Muscle of back (tissue), 13 donors: ENCODE measurements at places on chromosomes 6 and 20. TPM values are rescaled to one million over a fixed set of nuclear protein-coding genes. Genes with fewer than 3 reads are reported as not detected.

- no peak for DNase-seq
These were observed 205.8 kb downstream of the OR2B2 start for GRCh38 chr6:27706431-27706830.

DNA sequence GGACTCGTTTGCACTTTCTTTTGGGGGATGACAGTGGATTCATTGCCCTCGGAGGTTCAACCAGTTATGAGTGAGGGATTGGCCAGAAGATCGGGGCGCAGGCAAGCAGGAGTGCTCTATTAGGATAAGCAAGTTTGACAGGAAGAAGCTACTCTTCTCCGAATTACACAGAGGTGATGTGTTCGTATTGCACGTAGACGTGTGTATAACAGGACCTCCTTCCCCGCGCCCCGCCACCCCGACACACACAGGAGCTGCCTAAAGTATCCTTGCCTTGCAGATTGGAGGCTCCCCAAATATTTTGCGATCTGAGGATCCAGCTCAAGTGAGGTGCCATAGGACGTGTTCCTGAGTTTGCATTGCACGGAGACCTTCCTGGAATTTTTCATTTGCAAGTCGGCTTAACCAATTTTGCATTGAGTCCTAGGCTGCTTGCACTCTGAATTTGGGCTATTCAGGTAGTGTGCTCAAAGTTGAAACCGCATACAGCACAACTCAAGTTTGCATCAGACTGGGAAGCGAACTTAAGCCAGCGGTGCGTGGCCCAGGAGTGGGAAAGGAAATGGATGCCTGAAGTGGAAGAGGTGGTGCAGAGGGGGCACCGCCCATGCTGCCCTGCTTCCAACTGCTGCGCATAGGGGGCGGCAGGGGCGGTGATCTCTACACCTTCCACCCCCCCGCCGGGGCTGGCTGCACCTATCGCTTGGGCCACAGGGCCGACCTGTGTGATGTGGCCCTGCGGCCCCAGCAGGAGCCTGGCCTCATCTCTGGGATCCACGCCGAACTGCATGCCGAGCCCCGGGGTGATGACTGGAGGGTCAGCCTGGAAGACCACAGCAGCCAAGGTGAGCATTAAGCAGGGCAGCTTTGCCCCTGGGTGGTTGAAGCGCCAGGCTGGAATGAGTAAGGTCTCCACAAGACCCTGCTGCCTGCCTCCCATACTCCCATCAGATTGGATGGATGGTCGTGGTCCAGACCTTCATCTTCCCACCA, 770 bp downstream of the TCF19 start:
- DNase-seq: peak; percentile 21

PSORS1C1 gene
- polyA plus RNA-seq: 1.1 TPM

- DNase-seq: peak; percentile 53
These were observed 124.4 kb downstream of the TRMT11 start for GRCh38 chr6:126110512-126111270.

DNA sequence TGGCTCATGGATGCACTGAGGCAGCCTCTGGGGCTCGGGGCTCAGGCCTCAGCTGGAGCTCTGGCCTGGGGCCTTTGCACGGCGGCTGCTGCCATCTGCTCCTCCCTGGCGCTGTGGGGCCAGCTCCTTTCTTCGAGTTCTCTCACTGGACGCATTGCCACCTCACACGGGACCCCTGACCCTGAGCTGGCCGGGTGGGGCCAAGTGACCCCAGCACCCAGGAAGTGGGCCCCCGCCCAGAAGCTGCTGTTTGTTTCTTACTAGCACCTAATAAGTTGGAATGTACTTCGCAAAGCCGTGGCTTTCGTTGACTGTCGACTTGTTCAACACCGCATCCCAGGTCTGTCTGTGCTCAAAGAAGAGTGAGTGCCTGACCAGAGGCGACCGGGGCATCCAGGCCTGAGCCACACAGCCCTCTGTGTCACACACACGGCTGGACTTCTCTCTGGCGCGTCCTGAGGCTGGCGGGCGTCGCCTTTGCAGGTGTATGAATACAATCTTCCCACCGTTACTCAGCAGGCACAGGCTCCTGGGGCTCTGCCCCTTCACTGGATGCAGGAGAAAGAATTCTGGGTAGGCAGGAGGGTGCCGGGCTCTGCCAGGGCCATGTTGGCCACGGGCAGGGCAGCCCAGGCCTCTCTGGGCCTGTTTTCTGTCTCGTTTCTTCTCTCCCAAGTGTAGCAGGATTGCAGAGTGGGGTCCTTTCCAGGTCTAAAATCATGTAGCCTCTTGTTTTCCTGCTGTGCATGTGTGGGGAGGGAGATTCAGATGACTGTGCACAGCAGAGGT, 112.9 kb downstream of the DLL1 start:
- DNase-seq: no peak

GLP1R gene
- polyA plus RNA-seq: not detected

- DNase-seq: no peak
These were observed 9.6 kb downstream of the FNDC1 start for GRCh38 chr6:159178847-159179246.
